ENCODE measurements at places on chromosomes 12 and 14. TPM values are rescaled to one million over a fixed set of nuclear protein-coding genes. Genes with fewer than 3 reads are reported as not detected.

GRCh38 chr14:61326847-61327246 lies 5.5 kb downstream of the PRKCH start:
- peak; percentile 70 for DNase-seq
- no peaks in the 10 kb centered on the region for H3K27me3 ChIP-seq
- peaks cover 12% of the 10 kb centered on the region for H3K4me1 ChIP-seq
- H3K27ac ChIP-seq: peak overlapping the region; percentile 67
- no peaks in the 10 kb centered on the region for H3K36me3 ChIP-seq

Gene TAS2R8
- not detected for total RNA-seq

Gene ORAI1
- total RNA-seq: 2.3 TPM

Gene CCDC196
- total RNA-seq: not detected

DNA sequence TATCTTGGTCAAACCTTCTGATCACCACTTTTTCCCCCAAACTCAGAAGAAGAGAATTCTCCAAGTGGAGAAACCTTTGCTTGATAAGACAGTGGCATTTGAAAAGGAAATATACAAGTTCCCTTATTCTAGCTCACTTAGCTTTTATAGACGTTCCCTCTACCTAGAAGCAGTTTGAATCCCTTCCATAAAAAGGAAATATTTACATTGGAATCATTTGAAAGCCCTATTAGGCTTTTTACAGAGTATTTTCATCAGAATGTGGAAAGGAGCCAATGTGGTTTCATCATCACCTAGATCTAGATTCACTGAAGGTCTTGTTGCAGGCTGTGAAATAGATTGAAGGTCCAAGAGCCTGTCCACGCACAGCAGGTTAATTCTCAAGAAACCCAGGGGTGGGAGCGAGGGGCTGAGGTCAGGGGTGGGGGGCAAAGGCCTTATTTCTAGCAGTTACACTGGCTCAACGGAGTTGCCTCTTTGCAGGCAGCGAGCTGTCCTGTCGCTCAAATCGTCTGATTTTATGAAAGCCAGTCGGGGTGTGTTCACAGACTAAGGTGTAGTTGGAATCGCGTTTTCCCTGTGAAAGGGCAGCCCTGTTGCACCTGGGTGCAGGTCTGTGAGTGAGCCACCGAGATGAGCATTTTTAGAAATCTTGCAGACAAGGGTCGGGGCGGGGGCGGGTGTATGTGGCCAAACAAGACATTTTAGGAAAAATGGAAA lies 45.6 kb downstream of the AACS start:
- DNase-seq: no peak
- H3K36me3 ChIP-seq: peaks cover 43% of the 10 kb centered on the region
- H3K4me3 ChIP-seq: no peak overlapping the region
- no peaks in the 10 kb centered on the region for H3K27me3 ChIP-seq

GRCh38 chr14:56989359-56989758 lies 179.1 kb upstream of the OTX2 start:
- no peaks in the 10 kb centered on the region for H3K36me3 ChIP-seq
- no peak for DNase-seq
- no peaks in the 10 kb centered on the region for H3K27me3 ChIP-seq
- H3K4me3 ChIP-seq: no peak overlapping the region
- no peaks in the 10 kb centered on the region for H3K4me1 ChIP-seq
- H3K27ac ChIP-seq: no peak overlapping the region

GRCh38 chr14:22646570-22647254 lies 2.6 kb upstream of the OR6J1 start:
- no peaks in the 10 kb centered on the region for H3K27me3 ChIP-seq
- no peaks in the 10 kb centered on the region for H3K36me3 ChIP-seq
- H3K4me1 ChIP-seq: no peaks in the 10 kb centered on the region
- no peak for DNase-seq

GRCh38 chr12:111792155-111792855 lies 25.6 kb downstream of the ALDH2 start:
- DNase-seq: no peak
- H3K4me3 ChIP-seq: no peak overlapping the region
- H3K4me1 ChIP-seq: peaks cover 13% of the 10 kb centered on the region
- peaks cover 99% of the 10 kb centered on the region for H3K36me3 ChIP-seq
- H3K27me3 ChIP-seq: no peaks in the 10 kb centered on the region

DNA sequence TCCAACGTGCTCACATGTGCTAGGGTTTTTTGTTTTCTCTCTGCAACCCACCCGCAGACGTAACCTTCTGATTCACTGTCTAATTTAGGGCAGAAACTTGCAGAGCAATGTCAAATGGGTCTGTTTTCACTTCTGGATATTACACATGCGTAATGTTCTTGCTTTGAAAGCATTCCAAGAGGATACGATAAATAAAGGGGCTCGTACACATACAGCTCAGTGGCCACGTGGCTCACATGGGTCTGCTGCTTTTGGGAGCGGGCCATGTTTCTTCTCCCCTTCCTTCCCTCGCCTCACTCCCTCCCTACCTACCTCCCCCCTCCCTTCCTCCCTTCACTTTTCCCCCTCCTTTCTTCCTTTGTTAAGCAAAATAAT lies 23.4 kb downstream of the CACNA1C start:
- no peak overlapping the region for H3K4me3 ChIP-seq
- H3K36me3 ChIP-seq: no peaks in the 10 kb centered on the region
- H3K27ac ChIP-seq: no peak overlapping the region
- no peaks in the 10 kb centered on the region for H3K27me3 ChIP-seq

Gene OLR1
- not detected for total RNA-seq

DNA sequence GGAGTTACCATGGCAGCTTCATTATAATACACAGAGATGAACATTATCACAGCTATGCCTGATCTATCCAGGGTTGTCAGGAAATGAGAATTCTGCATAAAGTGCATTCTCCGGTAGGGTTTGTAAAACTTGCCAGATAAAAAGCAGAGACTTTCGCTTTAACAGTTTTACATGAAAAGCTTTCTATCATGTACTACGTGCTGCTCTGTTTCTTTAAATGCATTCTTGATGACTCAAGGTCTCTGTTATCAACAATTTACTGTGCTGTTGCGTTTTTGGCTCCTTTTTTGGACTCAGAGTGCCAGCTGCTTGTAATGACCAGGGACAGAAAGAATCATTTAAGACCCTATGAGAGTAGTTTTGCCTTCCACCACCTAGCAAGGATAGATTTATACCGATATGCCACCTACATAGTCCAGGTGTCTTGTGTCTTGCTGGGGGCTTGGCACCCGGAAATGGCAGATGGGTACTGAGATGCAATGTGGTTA lies 371.2 kb downstream of the BTG1 start:
- no peak overlapping the region for H3K4me3 ChIP-seq
- H3K27ac ChIP-seq: no peak overlapping the region
- H3K4me1 ChIP-seq: peaks cover 22% of the 10 kb centered on the region
- no peaks in the 10 kb centered on the region for H3K27me3 ChIP-seq
- no peaks in the 10 kb centered on the region for H3K36me3 ChIP-seq

DNA sequence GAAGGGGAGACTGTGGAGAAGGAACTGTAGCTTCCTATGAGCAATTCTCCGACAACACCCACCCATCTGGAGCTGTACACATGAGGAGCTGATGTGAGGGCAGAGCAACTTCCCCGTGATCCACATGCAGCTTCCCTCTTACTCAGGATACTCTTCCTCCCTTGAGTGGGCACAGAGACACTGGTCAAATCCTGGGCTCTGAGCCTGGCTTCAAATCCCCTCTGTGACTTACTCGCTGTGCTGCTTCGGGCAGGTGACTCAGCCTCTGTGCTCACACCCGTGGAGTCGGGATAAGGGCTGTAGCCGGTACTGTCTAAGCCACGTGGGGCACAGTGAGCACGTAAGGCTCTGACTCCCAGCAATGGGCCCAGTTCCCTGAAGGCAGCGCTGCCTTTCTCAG lies 31.1 kb downstream of the ZFYVE21 start:
- no peaks in the 10 kb centered on the region for H3K27me3 ChIP-seq
- no peak overlapping the region for H3K27ac ChIP-seq
- peaks cover 94% of the 10 kb centered on the region for H3K36me3 ChIP-seq
- no peak overlapping the region for H3K4me3 ChIP-seq

GRCh38 chr12:124914392-124915238 lies at the start of gene UBC:
TSS of gene UBC (minus strand) at chr12:124914650. CDS start at chr12:124913771, 879 bp downstream.
- DNase-seq: peak; percentile 96
- peaks cover 17% of the 10 kb centered on the region for H3K36me3 ChIP-seq
- H3K4me3 ChIP-seq: peak within 1 kb of the TSS; percentile 82
- H3K4me1 ChIP-seq: peaks cover 70% of the 10 kb centered on the region
- H3K27ac ChIP-seq: peak within 1 kb of the TSS; percentile 100

Data from stomach (tissue), 19 donors.